ENCODE measurements at places on chromosomes 16 and 17.

DNA sequence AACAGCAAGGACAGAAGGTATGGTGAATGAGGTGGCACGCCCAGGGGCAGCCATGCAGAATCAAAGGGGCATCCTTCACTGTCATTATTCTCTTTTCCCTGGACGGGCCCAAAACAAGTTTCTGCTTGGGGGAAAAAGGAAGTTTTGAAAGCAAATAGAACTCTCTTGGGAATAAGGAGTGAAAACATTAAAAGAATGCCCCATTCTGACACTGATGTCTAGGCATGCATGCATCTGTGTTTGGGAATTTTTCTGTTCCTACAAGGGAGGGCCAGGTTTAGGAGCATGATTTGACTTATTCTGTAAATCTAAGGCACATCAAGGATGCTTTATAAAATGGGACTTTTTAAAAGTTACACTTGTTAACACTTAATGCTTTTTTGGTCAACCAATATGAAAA lies 34.3 kb upstream of the SLC12A3 start:
- no peak for DNase-seq

DNA sequence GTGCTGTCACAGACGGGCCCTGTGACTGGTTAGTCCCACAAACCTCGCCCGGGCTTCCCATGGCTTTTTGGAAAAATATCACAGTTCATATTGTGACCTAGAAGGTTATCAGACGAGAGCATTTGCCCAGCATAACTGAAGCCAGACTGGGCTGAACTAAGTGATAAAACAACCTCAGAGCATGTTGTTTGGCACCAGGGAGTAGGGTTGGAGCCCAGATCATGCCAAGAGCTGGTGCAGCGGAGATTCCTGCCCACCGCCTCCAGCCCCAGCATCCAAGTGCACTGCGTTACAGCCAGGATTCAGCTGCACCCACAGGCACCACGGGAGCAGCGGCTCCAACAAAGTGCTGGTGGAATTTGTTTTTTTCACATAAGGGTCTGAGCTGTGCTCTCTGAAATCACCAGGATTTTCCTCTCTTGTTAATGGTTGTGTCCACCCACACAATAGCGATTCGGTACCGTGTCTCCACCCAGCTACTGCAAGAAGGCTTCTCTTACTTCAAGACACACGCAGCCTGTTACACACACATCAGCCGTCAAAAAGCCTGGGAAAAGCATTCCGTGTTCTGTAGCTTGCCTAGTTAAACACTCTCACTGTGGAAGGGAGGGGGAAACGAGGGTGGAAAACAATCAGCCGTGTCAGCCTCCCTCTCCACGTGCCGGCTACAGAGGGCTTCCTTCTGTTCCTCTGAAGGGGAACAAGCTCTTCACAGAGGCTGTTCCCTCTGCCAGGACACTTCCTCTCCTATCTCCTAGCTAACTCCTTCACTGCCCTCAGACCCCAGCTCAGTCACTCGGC lies 273.8 kb downstream of the C16orf95 start:
- no peak for DNase-seq

- DNase-seq: no peak
These were observed 422.8 kb upstream of the CCL2 start for GRCh38 chr17:33832262-33832661.

GRCh38 chr16:88928405-88929090 lies 48.5 kb downstream of the CBFA2T3 start:
- DNase-seq: no peak

- DNase-seq: no peak
These were observed 23.3 kb downstream of the CCR7 start for GRCh38 chr17:40541873-40542557.

DNA sequence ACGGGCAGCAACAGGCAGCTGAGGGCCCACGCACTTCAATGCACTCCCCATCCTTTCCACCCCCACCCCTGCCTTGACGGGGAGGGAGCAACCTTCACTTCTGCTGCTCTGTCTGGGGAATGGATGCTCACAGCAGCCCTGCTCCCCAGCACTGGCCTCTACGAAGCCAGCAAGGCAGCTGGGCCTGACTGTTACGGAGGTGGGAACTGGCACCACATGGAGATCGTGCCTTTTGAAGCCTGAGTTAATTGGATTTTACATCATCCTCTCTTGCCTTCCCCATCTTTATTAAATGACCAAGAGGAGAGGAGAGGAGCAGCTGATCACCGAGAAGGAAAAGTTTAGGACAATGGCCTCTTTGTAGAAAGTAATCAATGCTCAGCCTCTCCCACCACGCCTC lies 187.0 kb upstream of the RPL38 start:
- no peak for DNase-seq

DNA sequence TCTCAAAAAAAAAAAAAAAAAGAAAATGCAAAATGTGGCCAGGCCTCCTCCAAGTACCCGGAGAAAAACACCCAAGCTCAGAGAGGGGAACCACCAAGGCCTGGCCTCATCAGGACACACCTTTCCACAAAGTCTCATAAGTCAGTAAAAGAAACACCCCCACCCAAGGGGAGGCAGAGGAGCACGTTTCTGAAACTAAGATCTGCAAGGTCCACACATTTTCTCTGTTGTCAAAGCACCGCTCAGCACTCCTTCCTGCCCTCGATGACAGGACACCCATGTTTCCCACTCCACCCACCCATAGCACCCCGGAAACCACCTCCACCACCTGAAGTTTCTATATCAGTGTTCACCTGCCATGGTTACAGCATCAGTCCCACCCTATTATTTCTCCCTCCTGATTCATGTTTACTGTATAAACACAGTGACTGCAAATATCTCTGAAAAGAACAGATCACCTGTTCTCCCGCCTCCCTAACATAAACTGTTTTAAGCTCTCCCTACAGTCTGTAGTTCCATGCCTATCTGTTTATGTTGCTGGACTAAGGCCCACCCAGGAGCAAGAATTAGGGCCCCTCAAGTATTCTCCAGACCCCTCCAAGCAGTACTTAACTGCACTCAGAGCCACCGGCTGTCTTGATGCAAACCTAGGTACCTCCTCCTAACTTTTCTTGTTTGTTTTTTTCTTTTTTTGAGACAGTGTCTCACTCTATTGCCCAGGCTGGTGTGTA lies 2.0 kb downstream of the CORO7 start:
- DNase-seq: peak; percentile 98

GRCh38 chr17:83061586-83061985 lies 17.8 kb upstream of the METRNL start:
- DNase-seq: no peak

DNA sequence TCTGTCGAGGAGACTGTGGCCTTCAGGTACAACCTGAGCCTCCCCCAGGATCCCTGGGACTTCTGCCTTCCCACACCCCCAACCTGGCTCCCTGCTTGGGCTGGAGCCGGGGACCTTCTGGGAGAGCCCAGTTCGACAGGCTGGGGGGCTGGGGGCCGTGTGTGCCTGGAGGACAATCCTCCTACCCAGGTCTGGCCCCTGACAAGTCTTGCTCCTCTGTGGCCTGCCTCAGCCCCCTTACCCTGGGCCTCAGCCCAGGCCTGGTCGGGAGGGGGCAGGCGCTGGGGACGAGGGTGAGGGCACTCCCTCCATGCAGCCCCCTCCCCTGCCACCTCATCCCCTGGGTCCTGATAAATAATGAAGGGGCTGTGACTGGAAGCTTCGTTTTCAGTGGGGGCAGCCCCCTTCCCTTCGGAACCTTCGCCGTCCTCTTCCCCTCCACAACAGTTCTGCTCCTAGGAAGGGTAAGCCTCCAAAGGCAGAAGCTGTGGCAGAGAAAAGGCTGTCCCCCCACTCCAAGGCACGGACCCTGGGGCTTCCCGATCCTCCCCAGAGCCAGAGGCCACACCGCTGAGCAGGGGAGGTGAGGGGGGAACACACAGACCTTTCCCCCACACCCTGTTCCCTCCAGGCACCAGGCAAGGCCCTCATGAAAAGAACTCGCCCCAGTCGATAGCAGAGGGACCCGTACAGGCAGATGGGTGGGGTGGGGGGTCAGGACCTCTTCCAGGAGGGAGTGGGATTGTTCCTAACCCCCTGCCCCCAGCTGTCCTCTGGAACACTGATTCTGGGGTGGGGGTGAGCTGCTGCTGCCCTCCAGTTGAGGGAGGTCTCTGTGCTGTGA lies 5.0 kb upstream of the BAHCC1 start:
- DNase-seq: no peak

DNA sequence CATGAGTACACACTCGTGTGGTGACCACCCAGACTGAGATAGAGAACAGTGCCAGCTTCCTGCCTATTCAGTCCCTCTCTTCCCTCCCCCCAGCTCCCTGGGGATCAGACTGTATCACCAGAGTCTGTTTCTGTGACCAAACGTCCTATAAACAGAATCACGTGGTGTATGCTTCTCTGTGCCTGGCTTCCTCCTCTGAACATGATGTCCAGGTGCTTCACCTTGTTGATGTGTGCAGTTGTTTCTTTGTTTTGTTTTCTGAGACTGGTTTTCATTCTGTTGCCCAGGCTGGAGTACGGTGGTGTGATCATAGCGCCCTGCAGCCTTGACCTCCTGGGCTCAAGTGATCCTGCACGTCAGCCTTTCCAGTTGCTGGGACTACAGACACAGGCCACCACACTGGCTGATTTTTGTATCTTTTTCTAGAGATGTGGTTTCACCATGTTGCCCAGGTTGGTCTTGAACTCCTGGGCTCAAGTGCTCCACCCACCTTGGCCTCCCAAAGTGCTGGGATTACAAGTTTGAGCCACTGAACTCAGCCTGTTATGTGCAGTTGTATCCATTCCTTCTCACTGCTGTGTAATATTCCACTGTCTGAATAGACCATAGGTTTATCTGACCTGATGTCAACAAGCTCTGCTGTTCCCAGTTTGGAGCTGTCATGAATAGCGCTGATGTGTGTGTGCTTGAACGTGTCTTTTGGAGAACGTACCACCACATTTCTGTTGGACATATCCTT lies 28.9 kb upstream of the PRM1 start:
- peak; percentile 77 for DNase-seq

DNA sequence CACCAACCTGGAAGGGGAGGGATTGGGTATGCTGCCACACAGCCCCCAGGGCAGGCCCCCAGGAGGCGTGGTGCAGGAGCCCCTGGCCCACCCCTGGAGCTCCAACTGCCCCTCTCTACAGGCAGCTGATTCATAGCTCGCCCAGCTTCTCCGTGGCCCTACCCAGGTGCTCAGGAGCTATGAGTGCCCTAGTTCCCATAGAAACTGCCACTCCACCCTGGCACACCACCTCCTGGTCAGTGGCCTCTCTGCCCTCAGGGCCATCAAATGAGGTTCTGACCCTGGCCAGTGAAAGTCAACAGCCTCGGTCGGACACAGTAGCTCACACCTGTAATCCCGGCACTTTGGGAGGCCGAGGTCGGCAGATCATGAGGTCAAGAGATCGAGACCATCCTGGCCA lies 18.0 kb downstream of the CNGB1 start:
- no peak for DNase-seq

- no peak for DNase-seq
These were observed 7.9 kb downstream of the MPV17L start for GRCh38 chr16:15403392-15403995.

DNA sequence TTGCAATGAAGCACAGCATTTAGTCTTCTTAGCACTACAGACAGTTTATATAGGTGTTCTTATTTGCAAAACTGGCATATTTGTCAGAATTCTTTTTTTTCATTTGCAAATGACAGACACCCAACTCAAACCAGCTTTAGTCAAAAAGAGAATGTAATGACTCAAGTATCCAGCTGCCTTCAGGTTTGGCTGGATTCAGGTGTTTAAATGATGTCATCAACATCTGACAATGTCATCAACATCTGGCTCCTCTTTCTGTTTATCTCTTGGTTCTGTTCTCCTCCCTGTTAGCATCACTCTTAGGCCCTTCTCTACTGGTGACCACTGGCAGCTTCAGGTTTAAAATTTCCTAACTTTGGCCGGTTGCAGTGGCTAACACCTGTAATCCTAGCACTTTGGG lies 18.9 kb downstream of the TMC5 start:
- DNase-seq: no peak

- DNase-seq: no peak
These were observed 70.3 kb downstream of the RAI1 start for GRCh38 chr17:17751489-17752088.

DNA sequence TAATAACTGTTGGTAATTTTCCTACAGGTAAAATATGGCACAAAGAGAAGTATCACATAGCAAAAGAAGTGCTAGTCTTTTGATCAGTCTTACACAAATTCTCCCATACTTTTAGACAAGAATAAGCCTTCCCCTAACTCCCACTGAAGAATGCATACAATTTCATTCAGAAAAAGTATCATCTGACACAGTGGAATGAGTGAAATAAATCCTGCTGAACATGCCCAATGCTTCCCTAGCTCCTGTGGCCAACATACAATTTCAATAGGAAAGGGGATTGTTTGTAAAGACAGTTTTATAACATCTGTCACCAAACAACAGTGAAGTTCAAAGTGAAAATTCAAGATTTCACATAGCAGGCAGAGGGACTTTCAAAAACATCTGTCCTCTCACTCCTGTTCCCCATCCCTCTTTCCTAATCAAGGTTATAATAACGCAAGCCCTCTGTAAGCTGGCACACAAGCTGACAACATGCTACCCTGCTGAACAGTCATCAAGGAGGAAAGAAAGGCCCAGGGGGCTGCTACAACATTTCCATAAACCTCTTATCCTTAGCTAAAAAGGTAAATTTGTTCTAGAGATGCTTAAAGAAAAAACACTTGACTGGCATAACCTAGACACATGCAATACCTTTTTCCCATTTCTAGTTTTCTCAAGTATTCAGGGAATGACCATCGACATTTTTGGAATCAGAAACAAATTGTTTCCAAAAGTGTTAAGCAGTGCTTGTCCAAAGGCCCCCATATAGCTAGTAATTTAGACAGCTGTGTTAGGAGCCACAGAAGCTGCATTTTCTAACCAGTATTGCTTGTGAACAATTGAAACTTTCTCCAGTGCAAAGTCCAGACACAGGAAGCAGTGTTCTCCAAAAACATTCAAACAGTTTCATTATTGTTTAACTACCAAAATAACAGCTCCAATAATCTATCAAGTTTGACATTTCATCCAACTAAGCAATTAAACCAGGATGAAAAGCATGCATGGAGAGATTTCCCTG lies 11.5 kb upstream of the RFFL start:
- no peak for DNase-seq

GRCh38 chr17:67126983-67127382 lies 82.6 kb downstream of the CACNG1 start:
- no peak for DNase-seq

- no peak for DNase-seq
These were observed 7.7 kb downstream of the PRKAR1A start for GRCh38 chr17:68519911-68520310.

DNA sequence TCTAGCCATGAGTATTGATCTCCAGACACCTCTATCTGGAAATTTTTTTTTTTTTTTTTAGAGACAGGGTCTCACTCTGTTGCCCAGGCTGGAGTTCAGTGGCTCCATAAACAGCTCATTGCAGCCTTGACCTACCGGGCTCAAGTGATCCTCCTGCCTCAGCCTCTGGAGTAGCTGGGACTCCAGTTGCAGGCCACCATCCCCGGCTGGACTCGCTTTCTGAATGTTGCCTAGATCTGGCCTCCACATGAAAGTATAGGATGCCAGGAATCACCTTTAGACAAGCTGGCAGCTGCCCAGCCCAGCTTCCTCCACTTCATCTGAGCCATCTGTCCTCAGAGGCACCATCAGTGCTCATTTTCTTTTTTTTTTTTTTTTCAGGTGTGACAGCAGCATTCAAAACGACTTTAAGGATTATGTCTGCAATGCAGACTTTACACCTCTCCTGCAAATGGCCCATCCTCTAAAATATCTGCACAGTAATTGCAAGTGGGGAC lies 6.4 kb upstream of the PRR14 start:
- DNase-seq: no peak
